Mesendoderm (in vitro differentiated cells): ENCODE measurements at places on chromosomes 1 and 21.

DNA sequence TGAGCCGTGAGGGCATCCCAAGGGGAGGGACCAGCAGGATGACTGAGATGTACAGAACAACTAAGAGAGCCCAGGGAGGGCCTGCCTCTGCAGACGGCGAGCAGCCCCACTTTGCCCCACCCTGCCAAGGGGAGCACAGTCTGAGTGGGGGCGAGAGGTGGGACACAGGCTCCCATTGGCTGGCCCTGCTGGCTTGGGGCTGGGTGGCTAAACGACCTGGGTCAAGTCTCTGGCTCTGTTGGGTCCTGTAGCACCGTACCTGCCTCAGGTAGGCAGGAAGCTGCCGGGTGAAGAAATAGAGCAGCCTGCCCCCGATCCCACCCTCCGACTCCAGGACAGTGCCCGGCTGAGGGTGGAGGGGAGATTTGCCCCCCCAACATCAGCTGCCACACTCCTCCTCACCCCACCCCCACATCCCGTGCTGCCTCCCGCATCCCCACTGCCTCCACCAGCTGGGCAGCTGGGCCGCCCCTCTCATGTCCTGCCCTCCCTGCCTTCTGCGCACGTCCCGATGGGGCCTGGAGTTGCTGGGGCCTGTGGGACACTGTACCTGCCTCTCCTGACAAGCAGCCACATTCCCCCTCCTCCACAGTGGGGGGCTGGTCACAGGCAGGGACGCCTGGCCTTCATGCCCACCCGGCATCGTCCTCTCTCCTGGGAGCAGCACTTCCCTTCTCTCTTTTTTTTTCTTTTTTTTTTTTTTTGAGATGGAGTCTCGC lies 12.6 kb upstream of the PLEKHG5 start:
- DNase-seq: no peak
- no peak overlapping the region for H3K27ac ChIP-seq
- H3K27me3 ChIP-seq: no peaks in the 10 kb centered on the region
- H3K4me1 ChIP-seq: no peaks in the 10 kb centered on the region
- no peak overlapping the region for H3K4me3 ChIP-seq

- no peak overlapping the region for H3K4me3 ChIP-seq
- no peaks in the 10 kb centered on the region for H3K4me1 ChIP-seq
- no peak overlapping the region for H3K27ac ChIP-seq
- DNase-seq: no peak
Measured at GRCh38 chr1:180975551-180975950, 47.1 kb downstream of the STX6 start.

DNA sequence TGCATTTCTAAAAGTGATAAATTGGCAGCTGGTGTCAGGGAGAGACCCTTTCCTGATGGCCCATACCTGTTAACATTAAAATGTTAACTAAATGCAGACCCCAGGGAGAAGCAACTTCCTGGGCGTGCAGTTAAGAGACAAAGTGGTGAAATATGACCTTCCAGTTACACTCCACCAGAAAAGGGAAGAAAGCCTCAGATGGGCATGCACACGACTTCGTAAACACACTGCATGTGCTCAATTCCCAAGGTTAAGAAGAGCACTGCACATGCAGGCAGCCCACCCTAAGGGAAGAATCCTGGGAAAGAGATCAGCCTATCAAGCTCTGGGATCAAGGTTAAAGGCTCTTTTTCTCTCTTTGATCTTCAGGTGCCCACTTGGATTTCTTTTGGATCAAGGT lies 9.7 kb upstream of the GBP6 start:
- H3K4me1 ChIP-seq: no peaks in the 10 kb centered on the region
- H3K27ac ChIP-seq: no peak overlapping the region
- no peak for DNase-seq
- H3K36me3 ChIP-seq: no peaks in the 10 kb centered on the region

- no peak for DNase-seq
- no peak overlapping the region for H3K27ac ChIP-seq
- H3K4me3 ChIP-seq: no peak overlapping the region
Measured at GRCh38 chr1:114369930-114370329, 141.1 kb downstream of the TRIM33 start.

- peaks cover 2% of the 10 kb centered on the region for H3K36me3 ChIP-seq
- H3K4me1 ChIP-seq: no peaks in the 10 kb centered on the region
- no peak overlapping the region for H3K4me3 ChIP-seq
- no peak for DNase-seq
- no peak overlapping the region for H3K27ac ChIP-seq
- no peaks in the 10 kb centered on the region for H3K27me3 ChIP-seq
Measured at GRCh38 chr21:37182222-37182621, 84.9 kb downstream of the VPS26C start.

DNA sequence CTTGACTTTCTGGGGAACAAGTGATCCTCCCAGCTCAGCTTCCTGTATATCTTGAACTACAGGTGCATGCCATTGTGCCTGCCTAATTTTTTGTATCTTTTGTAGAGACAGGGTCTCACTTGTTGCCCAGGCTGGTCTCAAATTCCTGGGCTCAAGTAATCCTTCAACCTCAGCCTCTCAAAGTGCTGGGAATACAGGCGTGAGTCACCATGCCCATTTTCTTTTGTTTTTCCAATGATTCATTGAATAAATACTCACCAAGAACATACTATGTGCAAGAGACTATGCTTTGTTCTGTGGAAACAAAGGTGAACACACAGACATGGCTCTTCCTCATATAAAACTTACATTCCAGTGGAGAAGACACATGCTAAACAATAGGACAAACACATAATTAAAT lies 407.8 kb upstream of the DAB1 start:
- no peaks in the 10 kb centered on the region for H3K36me3 ChIP-seq
- DNase-seq: no peak
- no peaks in the 10 kb centered on the region for H3K4me1 ChIP-seq
- no peak overlapping the region for H3K27ac ChIP-seq
- H3K27me3 ChIP-seq: no peaks in the 10 kb centered on the region

GRCh38 chr21:37704751-37705150 lies 211.5 kb downstream of the KCNJ6 start:
- H3K4me1 ChIP-seq: no peaks in the 10 kb centered on the region
- no peaks in the 10 kb centered on the region for H3K27me3 ChIP-seq
- no peak for DNase-seq
- H3K36me3 ChIP-seq: no peaks in the 10 kb centered on the region
- no peak overlapping the region for H3K27ac ChIP-seq

- H3K27ac ChIP-seq: no peak overlapping the region
- H3K4me1 ChIP-seq: no peaks in the 10 kb centered on the region
- DNase-seq: no peak
- peaks cover 4% of the 10 kb centered on the region for H3K36me3 ChIP-seq
- no peak overlapping the region for H3K4me3 ChIP-seq
Measured at GRCh38 chr1:220159041-220159440, 65.1 kb downstream of the IARS2 start.

- peaks cover 2% of the 10 kb centered on the region for H3K4me1 ChIP-seq
- H3K27me3 ChIP-seq: no peaks in the 10 kb centered on the region
- H3K27ac ChIP-seq: no peak overlapping the region
- no peak for DNase-seq
- H3K4me3 ChIP-seq: no peak overlapping the region
Measured at GRCh38 chr1:7300893-7301663, 470.0 kb upstream of the VAMP3 start.

DNA sequence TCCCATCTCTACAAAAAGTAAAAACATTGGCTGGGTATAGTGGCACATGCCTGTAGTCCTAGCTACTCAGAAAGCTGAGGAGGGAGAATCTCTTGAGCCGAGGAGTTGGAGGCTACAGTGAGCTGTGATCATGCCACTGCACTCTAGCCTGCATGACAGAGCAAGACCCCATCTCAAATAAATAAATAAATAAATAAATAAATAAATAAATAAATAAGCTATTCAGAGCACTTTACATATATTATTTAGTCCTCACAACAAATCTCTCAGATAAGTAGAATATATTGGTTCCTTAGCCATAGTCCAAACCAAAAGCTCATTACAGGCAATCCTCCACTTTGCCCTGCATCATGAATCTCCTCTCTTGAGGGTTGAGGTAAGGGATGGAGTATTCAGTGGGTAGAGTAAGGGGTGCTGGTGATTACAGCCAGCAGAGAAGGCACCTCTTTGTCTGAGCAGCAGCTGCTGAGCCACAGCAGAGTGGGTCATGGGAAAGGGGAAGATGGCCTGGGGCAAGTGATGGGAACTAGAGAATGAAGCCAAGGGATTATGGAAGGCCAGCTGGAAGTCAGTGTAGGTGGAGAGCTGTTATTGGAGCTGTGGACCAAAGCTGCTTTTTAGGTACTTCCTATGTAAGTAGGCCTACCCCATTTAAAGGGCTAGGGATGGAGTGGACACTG lies 115.5 kb upstream of the ZNF644 start:
- H3K27ac ChIP-seq: no peak overlapping the region
- H3K4me1 ChIP-seq: peaks cover 2% of the 10 kb centered on the region
- H3K27me3 ChIP-seq: no peaks in the 10 kb centered on the region
- no peaks in the 10 kb centered on the region for H3K36me3 ChIP-seq

DNA sequence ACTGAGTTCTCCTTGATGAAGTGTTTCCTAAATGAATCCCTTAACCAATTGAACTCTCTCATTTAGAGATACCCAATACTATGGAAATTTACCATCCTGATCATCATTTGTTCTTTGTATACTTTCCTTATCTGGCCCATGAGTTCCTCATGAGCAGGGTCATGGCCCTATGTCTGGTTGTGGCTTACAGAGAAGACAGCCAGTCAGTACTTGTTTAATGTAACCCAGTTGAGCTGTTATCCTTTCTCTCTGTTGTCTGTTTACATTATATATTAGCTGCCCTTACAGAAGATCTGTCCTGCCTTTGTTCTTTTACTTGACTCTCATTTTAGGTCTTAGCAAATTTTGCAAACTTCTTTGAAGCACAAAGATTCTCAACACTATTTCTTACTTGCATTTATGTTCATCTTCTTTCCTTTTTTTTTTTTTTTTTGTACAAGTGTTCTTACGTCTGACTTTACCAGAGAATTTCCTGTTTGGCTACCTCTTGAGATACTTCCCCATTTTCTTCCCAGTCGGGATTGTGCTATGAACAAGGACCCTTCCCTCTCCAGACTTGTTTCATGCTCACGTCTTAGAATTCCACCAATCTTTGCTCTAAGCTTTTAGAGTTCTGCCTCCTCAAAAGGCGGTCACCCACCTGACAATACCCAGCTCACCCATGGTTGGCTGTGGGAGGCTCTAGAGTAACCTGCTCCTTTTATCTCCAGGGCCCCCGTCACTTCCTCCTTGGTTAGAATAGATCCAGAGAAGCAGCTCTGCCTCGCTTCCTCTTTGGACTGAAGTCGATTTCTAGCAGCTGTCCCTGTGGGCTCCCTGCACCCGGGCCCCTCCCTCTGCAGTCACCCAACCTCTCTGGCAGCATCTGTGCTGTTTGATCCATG lies 53.6 kb upstream of the RUNX1 start:
- H3K27me3 ChIP-seq: no peaks in the 10 kb centered on the region
- no peaks in the 10 kb centered on the region for H3K4me1 ChIP-seq
- no peak overlapping the region for H3K4me3 ChIP-seq
- H3K27ac ChIP-seq: no peak overlapping the region

DNA sequence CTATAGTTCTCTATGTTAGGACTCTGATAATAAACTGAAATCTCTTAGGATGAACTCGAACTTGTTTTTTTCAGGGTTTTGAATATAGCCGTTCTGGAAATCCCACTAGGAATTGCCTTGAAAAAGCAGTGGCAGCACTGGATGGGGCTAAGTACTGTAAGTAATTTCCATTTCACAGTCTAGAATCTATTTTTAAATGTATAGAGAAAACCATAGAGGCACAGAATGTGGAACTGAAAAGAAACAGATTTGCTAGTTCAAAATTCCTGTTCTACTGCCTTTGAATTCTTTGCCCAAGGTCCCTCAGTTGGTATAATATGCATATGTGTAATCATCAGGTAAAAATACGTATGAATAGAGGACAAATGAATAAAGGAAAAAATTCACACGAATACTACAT lies 4.8 kb downstream of the CTH start:
- H3K4me1 ChIP-seq: no peaks in the 10 kb centered on the region
- no peak for DNase-seq
- H3K27me3 ChIP-seq: no peaks in the 10 kb centered on the region
- no peak overlapping the region for H3K4me3 ChIP-seq
- H3K36me3 ChIP-seq: peaks cover 2% of the 10 kb centered on the region
- H3K27ac ChIP-seq: no peak overlapping the region

DNA sequence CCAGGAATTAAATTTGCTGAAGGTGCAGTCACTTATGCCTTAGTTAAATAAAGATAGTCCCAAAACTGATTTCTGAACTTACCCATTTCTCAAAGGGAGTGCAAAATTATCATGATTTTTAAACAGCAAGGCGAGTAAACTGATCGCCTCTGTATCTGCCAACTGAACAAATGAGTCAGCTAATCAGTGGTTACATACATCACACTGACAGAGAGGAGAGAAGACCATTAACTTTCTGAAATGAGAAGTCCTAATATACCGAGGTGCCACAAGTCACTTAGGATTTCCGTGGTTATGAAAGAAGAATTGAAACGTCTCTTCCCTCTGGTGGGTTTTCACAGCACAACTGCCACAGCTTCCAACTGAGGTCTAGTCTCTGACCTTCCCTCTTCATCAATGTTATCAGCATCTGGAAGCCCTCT lies 400.7 kb downstream of the SMYD3 start:
- H3K27me3 ChIP-seq: no peaks in the 10 kb centered on the region
- no peak overlapping the region for H3K4me3 ChIP-seq
- no peaks in the 10 kb centered on the region for H3K36me3 ChIP-seq
- no peak for DNase-seq
- H3K27ac ChIP-seq: no peak overlapping the region

DNA sequence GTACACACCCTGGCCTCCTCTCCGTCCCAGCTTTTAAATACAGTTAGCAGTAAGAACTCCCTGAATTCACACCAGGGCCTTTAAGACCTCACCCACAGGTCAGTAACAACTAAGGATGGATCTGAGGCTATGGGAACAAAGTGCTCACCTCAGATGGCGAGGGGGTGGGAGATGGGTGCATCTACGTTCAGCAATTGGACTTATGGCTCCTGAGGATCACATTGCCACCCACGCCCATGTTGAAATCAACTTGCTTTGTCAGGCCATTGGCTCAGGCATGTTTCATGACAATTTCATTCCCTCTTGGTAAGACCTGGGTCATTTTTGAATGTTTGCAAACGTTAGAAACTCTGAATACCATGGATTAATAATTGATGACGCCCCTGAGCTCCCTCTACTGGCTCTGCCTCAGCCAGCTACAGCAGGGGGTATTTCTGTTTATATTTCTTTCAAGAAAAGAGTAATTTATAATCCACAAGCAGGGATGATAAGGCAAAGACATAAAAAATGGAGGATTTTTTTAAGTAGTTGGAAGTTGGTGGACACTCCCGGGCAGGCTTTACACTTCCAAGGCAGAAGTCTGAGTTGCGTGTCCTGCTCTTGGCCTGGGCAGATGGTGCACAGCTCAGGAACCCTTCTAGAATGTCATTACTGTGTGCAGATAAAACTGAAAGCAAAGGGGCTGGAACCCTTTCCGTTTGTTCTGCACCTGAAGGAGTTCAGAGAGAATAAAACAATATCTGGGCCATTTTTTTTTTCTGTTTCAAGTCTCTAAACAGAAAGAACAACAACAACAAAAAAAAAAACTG lies 13.7 kb upstream of the LBR start:
- H3K27me3 ChIP-seq: no peaks in the 10 kb centered on the region
- DNase-seq: no peak
- H3K4me3 ChIP-seq: no peak overlapping the region
- no peak overlapping the region for H3K27ac ChIP-seq
- no peaks in the 10 kb centered on the region for H3K36me3 ChIP-seq

- H3K4me1 ChIP-seq: no peaks in the 10 kb centered on the region
- no peak overlapping the region for H3K27ac ChIP-seq
- no peaks in the 10 kb centered on the region for H3K27me3 ChIP-seq
- no peak overlapping the region for H3K4me3 ChIP-seq
Measured at GRCh38 chr1:217150366-217150765, 427.1 kb upstream of the ESRRG start.
